ENCODE measurements at places on chromosomes 13 and 19. TPM values are rescaled to one million over a fixed set of nuclear protein-coding genes. Genes with fewer than 3 reads are reported as not detected.

DNA sequence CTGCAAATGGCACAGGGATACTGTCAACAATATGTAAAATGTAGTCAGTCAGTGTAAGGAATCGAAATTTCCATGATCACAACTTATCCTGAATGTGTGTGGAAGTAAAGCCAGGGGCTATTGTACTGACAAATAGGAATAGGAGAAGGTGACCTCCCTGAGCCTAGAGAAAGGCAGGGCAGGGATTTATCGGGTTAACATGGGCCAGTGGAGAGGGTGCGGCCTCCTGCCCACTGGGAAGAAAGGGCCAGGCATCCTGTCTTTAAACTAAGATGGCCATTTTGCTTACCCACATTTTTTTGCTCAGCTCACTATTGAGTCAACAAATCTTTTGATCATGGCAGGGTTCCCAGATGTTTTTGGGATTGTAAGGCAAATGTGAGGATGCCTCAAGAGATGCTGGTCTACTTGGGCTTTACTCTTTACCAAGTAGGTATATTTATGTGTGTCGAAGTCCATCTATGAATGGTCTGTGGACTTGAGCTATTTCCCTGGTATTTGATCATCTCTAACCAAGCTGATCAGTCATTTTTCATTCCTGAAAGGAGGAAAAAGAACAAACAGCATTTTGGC is 116.6 kb upstream of the RNF113B start:
- H3K27me3 ChIP-seq: no peaks in the 10 kb centered on the region
- no peak for DNase-seq
- no peak overlapping the region for H3K27ac ChIP-seq
- no peaks in the 10 kb centered on the region for H3K36me3 ChIP-seq

DNA sequence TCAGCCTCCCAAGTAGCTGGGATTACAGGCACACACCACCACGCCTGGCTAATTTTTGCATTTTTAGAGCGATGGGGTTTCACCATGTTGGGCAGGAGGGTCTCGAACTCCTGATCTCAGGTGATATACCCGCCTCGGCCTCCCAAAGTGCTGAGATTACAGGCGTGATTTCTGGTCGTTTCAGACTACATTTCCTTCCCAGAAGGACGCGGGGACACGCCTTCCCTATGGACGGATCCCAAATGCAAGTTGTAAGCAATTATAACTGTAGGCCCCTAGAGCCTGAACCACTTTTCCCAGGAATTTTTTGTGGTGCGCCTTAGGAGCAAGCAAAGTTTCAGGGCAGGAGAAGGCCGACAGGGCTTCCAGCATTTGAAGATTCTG is 17.8 kb upstream of the ZNF331 start:
- H3K27me3 ChIP-seq: no peaks in the 10 kb centered on the region
- peaks cover 4% of the 10 kb centered on the region for H3K4me1 ChIP-seq
- H3K27ac ChIP-seq: peak overlapping the region; percentile 60

DNA sequence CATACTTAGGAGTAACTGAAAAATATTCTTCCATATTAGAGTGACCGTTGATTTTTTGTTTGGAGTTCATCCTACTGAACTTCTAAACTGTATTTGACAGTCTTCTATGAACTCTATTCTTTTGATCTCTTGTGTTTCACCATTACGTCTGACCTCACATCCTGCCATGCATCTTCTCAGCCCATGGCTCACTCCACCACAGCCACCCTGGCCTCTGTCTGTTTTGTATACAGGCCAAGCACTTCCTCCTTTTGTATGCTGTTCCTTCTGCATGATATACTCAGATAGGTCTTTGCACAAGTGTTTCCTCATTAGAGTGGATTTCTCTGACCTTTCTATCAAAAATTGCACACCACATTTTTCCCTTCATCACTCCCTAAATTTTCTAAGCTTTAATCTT is 119.9 kb downstream of the MAB21L1 start:
- H3K27ac ChIP-seq: no peak overlapping the region
- H3K27me3 ChIP-seq: no peaks in the 10 kb centered on the region
- no peak overlapping the region for H3K4me3 ChIP-seq
- no peak for DNase-seq
- no peaks in the 10 kb centered on the region for H3K36me3 ChIP-seq

- DNase-seq: no peak
- H3K4me3 ChIP-seq: no peak overlapping the region
- no peaks in the 10 kb centered on the region for H3K36me3 ChIP-seq
- H3K4me1 ChIP-seq: no peaks in the 10 kb centered on the region
- H3K27me3 ChIP-seq: no peaks in the 10 kb centered on the region
These were observed 39.7 kb downstream of the ERICH6B start for GRCh38 chr13:45575830-45576180.

GRCh38 chr19:28305513-28305912 is 907.4 kb downstream of the UQCRFS1 start:
- H3K4me3 ChIP-seq: no peak overlapping the region
- H3K36me3 ChIP-seq: no peaks in the 10 kb centered on the region
- H3K27me3 ChIP-seq: no peaks in the 10 kb centered on the region
- H3K27ac ChIP-seq: no peak overlapping the region

DNA sequence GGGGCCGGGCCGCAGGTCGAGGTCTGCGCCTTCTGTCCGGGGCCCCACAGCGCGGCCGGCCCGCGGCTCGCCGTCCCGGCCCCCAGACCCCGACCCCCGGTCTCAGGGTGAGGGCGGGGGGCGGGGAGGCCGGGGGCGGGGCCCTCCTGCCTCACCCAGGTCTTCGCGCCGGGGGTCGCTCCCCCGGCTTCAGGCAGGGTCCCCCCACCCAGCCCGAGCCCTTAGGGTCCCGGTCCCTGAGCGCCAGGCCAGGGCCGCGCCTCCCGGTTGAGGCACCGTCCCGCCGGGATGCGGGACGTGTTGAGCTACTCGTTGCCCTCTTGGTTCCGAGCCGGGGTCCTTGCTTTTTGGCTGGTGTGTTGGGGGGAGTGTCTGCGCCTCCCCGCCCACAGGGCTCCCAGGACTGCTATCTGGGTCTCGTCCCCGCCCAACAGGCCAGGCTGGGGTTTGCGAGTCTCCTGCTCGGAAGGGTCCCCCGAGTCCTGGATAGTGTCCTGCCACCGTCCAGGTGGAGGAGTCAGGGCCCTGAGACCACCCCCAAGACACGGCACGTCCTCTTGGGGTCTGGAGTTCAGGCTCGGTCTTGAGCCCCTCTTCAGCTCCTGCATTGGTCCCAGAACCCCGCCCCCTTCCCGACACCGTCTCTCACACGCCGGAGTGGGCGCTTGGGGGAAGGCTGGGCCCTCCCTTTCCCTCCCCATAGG is 452 bp downstream of the PIAS4 start:
- DNase-seq: peak; percentile 56
- H3K4me3 ChIP-seq: peak overlapping the region; percentile 97
- peaks cover 18% of the 10 kb centered on the region for H3K4me1 ChIP-seq
- no peaks in the 10 kb centered on the region for H3K27me3 ChIP-seq
- peak overlapping the region; percentile 79 for H3K27ac ChIP-seq

DNA sequence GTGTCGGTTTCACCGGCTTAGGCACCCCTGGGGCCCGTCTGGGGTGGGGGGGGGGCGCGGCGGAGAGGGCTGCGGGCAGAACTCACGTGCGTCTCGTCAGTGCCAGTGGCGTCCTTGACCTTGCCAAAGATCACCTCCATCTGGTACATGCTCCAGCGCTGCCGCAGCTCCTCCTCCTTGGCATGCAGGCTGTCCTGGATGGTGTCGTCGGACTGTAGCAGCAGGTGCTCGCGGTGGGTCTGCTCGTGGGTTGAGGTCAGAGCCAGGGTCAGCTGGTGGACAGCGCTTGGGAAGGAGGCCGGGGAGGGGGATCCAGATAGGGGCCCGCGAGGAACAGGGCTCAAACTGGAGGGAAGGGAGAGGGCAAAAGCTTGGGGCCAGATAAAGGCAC is 4.7 kb upstream of the RGL3 start:
- H3K27ac ChIP-seq: no peak overlapping the region
- peaks cover 44% of the 10 kb centered on the region for H3K27me3 ChIP-seq
- H3K4me3 ChIP-seq: no peak overlapping the region
- peaks cover 4% of the 10 kb centered on the region for H3K4me1 ChIP-seq
- H3K36me3 ChIP-seq: no peaks in the 10 kb centered on the region

DNA sequence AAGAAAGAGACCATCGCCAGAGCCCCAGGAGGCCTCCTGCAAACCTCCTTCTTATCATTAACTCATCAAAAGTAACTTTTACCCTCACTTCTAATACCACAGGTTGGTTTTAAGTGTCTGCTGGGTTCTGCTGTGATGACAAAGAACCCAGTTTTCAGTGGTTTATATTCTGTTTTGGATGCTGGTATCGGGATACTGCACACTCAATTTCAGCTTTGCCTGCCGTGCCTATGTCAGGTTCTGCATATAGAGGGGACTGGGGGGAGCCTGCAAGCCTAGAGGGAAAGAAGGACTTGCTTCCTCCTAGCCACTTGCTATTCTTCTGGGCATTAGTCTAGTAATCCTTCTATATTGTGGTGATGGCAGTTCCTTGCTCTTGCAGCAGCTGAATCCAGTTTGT is 242.4 kb downstream of the KCNRG start:
- no peaks in the 10 kb centered on the region for H3K36me3 ChIP-seq
- no peaks in the 10 kb centered on the region for H3K4me1 ChIP-seq

The DLEU7 gene
- total RNA-seq: not detected

The ZNF616 gene
- total RNA-seq: 6.8 TPM

DNA sequence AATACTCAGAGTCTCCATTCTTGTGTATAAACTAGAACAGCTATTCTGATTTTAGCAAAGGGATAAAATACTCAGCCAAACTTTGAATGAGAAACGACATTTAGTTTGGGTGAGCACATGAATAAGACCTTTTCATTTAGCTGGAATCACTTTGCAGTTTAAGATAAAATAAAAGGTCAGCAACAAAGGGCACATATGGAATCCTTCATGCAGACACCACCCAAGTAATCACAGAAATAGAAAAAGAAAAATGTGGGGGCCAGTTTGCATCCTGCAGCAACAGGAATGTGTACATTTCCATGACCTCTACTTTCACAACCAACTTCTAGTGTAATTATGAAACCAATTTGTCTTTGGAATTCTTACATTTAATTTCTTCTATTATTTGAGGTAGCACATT is 1637.4 kb downstream of the PCDH9 start:
- H3K4me3 ChIP-seq: no peak overlapping the region
- H3K4me1 ChIP-seq: no peaks in the 10 kb centered on the region
- no peak overlapping the region for H3K27ac ChIP-seq
- DNase-seq: no peak

DNA sequence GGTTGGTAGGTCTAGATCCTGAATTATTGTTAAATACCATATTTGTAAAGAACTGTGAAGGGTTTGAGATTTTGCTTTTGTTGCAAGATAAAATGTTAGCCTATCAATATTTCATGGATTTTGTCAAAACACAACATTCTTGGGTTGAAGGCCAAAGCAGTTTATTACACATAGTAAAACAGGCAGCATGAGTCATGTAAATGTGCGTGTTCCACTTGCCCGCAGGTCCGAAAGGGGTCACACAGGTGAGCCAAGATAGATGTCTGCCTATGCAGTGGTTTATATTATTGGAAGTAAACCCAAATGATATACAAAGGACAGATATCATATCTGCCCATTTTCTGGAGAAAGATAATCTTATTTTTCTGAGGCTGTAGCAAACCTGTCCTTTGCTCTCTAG is 1654.4 kb upstream of the SPRY2 start:
- DNase-seq: no peak
- no peak overlapping the region for H3K4me3 ChIP-seq
- no peaks in the 10 kb centered on the region for H3K36me3 ChIP-seq
- H3K27ac ChIP-seq: no peak overlapping the region

- H3K36me3 ChIP-seq: no peaks in the 10 kb centered on the region
- no peak for DNase-seq
- H3K27ac ChIP-seq: peak overlapping the region; percentile 66
- H3K27me3 ChIP-seq: peaks cover 27% of the 10 kb centered on the region
These were observed 463 bp upstream of the GPC6 start for GRCh38 chr13:93226065-93226622.

DNA sequence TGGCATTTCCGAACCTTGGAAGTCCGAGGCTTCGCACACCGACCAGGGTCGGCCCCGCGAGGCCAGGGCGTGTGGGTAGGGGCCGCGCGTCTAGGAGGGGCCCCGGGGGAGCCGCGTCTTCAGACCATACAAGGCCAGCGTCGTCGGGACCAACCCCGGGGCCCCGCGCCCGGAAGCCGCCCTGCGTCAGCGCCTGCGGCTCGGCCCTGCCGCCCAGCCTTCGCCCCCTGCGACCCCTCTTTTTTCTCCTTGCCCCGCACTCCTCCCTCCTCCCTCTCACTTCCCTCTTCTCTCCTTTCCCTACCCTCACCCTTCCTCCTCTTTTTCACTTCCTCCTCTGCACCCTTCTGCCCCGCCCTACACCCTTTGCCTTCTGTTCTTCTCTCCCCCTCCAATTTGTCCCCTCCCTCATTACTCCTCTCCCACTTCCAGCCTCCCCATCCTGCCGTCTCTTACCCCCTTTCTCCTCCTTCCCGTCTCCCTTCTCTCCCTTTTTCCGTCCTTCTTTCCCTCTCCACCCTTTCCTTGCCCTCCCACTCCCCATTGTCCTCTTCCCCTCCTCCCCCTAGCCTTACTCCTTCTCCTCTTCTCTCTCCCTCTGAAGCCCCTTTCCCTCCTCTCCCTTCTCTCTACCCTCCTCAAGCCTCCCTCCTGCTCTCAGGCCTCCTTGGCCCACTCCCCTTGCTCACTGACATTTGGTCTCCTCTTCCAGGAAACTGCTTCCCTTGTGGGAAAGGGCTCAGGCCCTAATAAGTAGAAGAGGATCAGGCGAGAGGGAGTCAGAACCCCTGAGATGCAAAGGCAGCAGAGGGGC is 2.2 kb upstream of the PLEKHG2 start:
- peaks cover 15% of the 10 kb centered on the region for H3K27me3 ChIP-seq
- H3K36me3 ChIP-seq: peaks cover 10% of the 10 kb centered on the region
- H3K4me3 ChIP-seq: peak overlapping the region; percentile 96

- H3K4me3 ChIP-seq: no peak overlapping the region
- H3K36me3 ChIP-seq: no peaks in the 10 kb centered on the region
- DNase-seq: no peak
- no peaks in the 10 kb centered on the region for H3K4me1 ChIP-seq
- H3K27me3 ChIP-seq: no peaks in the 10 kb centered on the region
These were observed 263.1 kb downstream of the ZNF536 start for GRCh38 chr19:30634996-30635975.

Data from colonic mucosa (tissue), 4 donors.